Occipital lobe (tissue), 3 donors: ENCODE measurements at places on chromosomes 6 and 20.

DNA sequence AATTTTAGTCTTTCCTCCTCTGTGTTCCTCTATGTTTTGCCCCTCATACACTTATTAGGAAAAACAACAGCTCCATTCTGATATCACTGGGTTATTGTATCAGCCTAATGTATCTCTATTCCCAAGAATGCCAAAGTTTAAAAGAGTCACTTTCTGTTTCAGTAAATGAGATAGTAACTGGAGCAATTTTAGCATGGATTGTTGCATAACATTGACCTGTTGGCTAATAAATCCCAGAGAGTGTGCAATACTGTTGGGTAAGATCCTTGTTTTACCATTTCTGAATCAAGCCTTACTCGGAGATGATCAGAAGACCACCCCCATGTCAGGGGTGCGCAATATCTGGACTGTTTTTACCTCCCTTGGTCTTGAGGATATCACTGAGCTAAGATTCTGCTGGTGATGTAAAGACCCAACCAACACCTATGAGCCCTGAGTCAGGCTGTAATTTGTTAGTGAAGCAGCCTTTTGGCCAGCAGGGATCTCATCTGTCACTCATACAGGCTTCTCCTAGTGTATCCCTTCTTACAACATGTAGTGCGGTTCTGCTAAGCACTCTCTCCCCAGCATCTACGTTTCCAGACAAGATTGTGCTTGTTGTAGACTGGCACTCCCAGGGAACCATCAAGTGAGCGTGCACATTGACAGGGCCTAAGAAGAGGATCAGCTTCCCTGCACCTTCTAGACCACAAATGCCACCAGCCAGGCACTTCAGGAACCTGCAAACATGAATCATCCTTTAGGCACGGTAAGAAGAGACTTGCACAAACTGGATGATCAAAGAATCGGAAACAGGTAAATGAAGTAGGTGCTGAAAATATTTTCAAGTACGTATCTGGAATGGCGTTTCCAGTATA is 11.5 kb upstream of the IPCEF1 start:
- DNase-seq, result no peak

GRCh38 chr6:73817253-73817652 is 121.2 kb downstream of the CD109 start:
- DNase-seq, result no peak

- DNase-seq, result no peak
Measured at GRCh38 chr20:33897313-33897912, 86.3 kb downstream of the CHMP4B start.

- DNase-seq, result no peak
Measured at GRCh38 chr20:62897666-62898065, 28.6 kb downstream of the DIDO1 start.

DNA sequence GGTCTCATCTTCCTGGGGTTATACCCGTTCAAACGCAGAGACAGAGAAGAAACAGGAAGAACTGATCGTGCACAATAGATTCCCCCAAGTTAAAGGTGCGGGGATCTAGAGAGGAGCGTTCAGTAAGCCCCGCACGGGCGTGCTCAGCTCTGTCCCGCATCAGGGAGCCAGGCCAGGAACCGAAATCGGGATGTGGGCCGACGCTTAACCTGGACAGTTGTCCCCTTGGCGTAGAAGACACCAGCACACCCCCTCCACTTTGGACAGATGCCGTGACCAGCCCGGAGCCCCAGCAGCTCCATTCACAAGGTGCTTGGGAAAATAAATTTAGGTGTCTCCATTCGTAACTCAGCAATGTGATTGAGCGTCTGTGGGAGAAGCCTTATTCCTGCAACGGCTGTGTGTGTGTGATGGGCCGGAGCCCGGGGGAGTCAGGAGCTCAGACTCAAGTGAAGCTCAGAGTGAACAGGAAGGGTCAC is 24.0 kb upstream of the GATA5 start:
- no peak for DNase-seq

GRCh38 chr20:31708736-31709534 is 13.7 kb downstream of the BCL2L1 start:
- DNase-seq, result no peak

- no peak for DNase-seq
Measured at GRCh38 chr6:53813096-53813495, 18.3 kb downstream of the LRRC1 start.

DNA sequence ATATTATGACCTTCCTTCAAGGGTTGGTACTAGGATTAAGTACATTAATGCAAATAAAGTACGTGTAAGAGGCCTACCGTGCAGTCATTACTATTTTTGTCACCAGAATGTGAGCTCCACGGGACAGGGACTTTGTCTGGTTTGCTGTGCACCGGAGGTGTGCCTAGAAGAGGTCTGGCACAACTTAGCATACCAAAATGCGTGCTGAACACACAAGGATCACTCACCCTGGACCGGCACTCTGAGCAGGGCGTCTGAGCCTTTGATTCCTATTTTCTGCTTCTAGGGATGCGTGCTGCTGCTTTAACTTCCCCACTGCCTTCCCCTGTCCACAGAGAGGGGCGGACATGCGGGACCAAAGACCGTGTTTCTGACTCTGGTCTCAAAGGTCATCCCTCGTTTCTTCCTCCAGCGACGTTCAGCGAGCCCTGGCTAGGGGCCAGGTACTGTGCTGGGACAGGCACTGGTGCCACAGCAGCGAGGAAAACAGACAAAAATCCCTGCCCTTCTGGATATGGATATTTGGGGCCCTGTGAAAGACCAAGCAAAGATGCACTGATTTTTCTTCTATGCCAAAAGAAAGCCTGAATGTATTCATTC is 222.7 kb downstream of the BMP7 start:
- no peak for DNase-seq

DNA sequence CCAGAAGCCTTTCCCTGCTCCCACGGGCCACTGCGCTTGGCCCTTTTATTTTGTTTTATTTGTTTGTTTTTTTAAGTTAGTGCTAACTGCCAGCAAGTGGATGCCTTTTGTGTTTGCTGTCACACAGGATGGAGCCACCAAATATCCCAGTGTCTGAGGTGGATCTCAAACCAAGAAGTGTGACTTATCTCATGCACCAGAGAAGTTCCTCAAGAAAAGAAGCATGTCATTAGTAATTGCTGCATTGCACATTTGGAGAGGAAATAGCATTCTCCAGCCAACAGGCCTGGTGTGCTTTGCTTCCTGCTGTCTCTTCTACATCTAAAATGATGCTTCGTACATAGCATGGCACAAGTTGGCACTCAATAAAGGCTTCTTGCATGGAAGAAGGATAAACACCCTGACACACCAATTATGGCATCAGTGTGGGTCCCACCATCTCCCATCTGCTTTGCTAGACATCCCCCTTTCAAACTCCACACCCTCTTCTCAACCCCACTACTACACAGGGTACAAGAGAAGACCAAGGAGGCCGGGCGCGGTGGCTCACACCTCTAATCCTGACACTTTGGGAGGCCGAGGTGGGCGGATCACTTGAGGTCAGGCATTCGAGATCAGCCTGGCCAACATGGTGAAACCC is 1.9 kb upstream of the ATP9A start:
- no peak for DNase-seq

- no peak for DNase-seq
Measured at GRCh38 chr6:135170849-135171248, 10.3 kb upstream of the MYB start.

GRCh38 chr6:44133003-44133931 is 5.9 kb downstream of the TMEM63B start:
- peak; percentile 67 for DNase-seq

- no peak for DNase-seq
Measured at GRCh38 chr6:41652866-41653652, 14.8 kb downstream of the MDFI start.
